ENCODE measurements at places on chromosomes 1 and 21.

DNA sequence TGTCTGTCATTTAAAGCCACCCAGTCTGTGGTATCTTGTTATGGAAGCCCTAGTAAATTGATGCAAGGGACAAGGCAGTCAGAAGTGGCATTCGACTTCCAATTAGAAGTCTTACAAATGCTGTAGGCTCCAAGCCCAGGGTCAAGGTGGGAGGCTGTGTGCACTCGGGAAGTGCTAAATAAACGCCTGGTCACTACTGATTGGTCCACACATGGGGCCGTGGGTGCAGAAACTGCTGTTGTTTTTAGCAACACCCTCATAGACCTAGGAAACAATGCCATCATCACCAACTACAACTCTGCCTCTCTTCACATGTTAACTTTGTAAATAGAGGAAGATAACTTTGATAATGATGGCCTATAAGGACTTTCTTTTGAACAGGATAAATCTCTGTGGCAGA is 20.2 kb upstream of the ZBTB21 start:
- no peak for DNase-seq

DNA sequence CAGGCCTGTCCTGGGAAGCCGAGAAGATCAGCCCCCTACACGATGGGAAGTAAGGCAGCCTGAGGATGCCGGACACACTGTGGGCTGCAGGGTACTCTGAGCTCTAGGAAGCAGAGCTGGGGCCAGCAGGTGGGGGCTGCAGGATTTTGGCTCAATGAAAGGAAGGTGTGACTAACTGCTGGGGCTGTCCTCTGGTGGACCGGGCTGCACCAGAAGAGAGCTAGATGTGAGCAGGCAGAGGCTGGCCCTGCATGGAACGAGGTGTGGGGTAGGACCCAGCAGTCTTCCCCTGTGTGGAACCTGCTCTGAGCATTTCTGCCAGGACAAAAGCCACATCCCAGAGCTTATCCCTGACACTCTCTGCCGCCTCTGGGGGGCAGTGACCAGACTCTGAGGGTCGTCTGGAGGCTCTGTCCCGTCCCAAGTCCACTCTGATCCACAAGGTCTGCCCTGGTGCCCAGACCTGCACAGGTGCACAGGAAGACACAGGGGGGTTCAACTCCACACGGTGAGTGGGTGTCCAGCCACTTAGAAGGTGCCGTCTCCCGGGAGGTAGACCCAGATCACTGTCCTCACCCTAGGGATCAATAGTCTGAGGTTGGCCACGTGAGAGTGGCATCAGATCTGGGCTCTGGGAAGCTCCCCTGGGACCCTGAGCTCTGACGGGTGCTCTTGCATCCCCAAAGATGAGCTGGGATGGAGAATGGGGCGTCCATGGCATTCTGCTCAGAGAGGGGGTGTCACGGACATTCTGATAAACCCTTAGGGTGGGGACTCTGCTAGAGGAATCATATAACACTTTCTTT is 187.6 kb upstream of the VAMP3 start:
- DNase-seq, result no peak

DNA sequence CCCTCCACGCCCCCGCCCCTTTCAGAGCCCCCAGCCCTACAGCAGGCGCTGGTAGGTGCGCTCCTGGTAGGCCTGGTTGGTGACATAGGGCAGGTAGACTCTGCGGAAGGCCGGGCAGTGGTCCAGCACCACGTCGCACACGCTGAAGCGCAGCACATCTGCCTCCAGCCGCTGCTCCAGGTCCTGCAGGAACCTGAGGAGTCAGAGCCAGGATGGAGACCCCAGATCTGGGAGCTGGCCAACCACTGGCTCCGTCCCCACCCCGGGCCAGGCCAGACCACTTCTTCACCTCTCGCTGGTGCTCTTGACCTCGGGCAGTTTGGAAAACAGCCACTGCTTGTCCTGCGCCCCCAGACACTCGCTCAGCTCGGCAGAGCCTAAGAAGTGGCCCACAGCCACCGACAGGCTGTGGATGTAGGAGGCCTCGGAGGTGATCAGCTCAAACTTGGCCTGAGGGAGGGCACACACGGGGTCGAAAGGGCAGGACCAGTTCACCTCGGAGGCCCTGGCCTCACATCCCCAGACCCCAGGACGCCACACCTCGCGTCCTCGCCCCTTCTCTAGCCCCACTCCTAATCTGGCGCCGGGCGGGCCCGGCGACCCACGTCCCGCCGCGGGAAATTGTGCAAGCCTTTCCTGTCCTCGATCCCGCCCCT is 6.4 kb downstream of the ARHGEF19 start:
- DNase-seq, result no peak

- peak; percentile 86 for DNase-seq
These were observed 219.7 kb downstream of the NFIA start for GRCh38 chr1:61301824-61302657.

DNA sequence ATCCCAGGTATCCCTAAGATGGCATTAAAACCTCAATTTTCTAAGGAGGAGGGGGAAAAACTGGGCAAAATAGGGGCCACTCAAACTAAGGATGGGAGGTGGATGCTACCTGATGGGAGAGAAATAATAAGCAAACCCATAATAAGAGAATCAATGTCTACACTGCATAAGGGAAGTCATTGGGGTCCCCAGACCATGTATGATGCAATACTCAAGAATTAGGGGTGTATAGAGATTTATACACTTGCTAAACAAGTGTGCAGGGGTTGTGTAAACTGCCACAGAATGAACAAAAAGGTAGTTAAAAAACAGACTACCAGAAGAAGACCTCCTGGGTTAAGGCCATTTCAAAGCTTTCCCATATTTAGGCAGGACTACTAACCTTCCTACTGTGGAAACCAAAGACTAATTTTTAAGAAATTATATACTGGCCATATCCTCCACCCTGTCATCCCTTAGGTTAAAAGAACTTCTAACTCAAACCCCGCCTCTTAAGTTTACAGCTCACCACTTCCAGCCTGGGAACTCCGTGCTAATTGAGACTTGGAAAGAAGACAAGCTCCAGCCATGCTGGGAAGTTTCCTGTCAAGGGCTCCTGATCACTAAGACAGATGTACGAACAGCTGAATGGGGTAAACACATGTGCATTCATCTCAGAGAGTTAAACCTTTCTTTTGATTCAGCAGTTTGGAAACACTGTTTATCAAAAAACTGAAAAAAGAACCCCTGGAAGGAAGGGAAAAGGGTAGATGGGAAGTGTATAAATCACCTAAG is 64.4 kb upstream of the TLR5 start:
- no peak for DNase-seq

DNA sequence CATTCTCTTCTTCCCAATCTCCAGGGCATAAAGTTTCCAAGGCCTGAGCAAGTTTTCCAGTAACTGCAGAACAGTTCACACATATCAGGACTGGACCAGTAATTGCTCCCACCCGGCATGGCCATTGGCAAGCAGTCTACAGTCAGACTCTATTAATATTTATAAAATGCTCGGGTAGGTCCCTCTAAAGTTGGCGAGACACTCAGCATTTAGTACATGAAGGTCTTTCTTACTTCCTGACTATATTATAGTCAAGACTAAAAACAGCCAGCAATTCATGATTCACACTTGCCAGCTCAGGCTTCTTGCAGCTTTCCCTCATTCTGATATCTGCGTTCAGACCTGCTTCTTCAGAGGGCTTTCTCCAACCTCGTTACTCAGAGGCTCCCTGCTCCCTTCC is 25.4 kb downstream of the GADD45A start:
- DNase-seq, result peak; percentile 63

GRCh38 chr1:155856975-155857930 is at the start of gene GON4L:
GON4L (minus strand) TSS chr1:155857214; CDS start chr1:155853780, 3,434 bp downstream.
- DNase-seq, result peak; percentile 94

GRCh38 chr1:35715568-35716002 is 3.1 kb downstream of the C1orf216 start:
- DNase-seq, result peak; percentile 78

- peak; percentile 49 for DNase-seq
These were observed 123.2 kb upstream of the FGGY start for GRCh38 chr1:59173721-59174120.

- DNase-seq, result no peak
These were observed 1.5 kb upstream of the PPP2R5A start for GRCh38 chr1:212283741-212284140.

DNA sequence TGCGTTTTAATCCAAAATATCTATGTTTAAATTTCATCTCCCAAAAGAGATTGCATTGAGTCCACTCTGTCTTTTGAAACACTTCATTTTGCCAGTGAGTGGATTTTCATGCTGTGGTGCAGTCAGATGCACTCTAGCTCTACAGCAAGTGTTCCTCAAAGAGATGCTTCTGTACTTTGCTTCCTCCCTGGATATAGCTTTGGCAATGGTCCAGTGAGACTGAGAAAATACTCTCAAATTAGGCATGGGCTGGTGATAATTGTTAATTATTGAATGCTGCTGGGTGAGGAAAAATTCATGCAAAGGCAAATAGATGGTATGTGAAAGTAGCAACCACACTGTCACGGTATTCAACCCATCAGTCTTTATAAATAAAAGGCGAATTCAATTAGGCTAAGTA is 396.9 kb downstream of the ADGRL2 start:
- DNase-seq, result no peak
